GF-D8 (cell line): ENCODE measurements at places on chromosomes 11 and 22.
A peak's percentile ranks its signal among the peaks of the same experiment; 100 is the strongest.

DNA sequence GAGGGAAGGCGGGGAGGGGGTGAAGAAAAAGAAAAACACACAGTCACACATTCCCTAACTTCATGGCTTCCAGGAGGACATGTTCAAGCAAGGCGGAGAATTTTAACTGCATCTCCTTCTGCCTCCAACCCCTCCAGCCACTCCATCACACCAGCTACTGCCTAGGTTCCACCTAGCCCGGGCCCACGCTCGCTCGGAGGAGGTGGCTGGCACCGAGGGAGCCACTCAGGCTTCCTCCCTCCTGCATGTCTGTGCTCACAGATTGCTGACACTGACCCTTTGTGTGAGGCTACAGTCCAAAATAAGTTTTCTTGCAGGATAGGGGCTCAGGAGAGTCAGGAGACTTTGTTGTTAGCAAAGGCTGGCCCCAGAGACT lies 9.4 kb upstream of the OPCML start:
- DNase-seq = no peak

DNA sequence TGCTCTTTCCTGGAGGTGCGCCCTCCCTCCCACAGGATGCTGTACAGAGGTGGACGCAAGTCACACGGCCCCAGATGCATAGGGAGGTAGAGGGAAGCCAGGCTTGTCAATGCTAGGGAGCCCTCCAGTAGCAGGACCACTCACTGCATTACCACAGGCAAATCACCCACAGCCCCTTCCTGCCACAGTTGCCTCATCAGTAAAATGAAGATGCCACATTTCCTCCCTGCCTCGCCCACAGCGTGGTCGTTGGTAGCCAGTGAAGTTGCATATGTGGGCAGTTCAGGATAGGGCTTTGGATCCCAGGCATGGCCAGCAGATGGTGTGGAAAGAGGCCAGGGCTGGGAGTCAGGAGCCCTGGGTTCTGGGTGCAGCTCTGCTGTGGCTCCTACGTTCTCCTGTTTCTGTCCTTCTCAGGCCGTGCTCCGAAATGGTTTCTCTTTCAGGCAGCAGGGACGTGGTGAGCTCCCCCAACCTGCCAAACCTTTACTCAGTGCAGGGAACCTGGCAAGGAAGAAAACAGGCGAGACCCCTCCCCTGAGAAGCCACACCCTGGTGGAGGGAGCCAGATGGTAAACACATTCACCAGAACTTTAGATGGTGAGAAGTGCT lies 22.6 kb downstream of the DAGLA start:
- peak; percentile 22 for DNase-seq

- no peak for DNase-seq
Measured at GRCh38 chr11:118078911-118079411, 2.1 kb downstream of the TMPRSS4 start.

DNA sequence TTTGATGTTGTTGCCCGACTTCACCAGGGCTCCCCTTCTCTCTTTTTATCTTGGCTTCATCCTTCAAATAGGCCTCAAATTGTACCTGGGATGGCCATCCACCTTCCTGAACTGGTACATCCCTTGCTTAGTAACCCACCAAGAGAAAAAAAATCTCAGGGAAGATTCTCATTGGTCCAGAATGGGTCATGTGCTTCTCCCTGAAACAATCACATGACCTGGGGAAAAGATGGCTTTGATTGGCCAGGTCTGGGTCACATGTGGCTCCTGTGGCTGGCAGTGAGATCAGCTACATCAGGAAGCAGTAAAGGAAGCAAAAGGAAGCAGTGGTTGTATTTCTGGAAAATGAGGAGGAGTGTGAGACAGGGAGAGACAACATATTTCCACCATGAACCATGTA lies 540.2 kb downstream of the MIAT start:
- no peak for DNase-seq

DNA sequence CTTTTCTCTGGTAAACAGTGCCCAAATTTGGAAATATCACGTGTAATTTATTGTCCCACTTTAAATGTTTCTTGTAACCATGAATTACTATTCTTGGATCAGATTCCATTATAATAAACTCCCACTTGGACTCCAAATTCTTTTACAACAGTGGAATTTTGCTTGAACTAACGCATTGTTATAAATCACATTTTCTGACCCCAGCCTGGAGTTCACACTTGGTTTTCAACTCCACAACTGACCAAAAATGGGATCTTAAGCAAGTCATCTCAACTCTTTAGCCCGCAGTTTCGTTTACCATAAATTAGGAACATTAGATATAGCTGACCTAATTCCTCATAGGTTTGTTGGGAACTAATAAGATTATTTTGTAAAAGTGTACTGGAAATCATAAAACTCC lies 336.8 kb upstream of the NCAM1 start:
- DNase-seq = no peak

GRCh38 chr11:69537126-69537525 lies 55.7 kb downstream of the LINC01488 start:
- no peak for DNase-seq
